ENCODE measurements at places on chromosomes 6 and 20. TPM values are rescaled to one million over a fixed set of nuclear protein-coding genes. Genes with fewer than 3 reads are reported as not detected.

Gene R3HDML
- total RNA-seq, result not detected

Gene AK9
- total RNA-seq, result 13.9 TPM

Gene MROH8
- total RNA-seq, result 3.9 TPM

Gene HCRTR2
- total RNA-seq, result not detected

- no peak for DNase-seq
Measured at GRCh38 chr6:28947067-28947765, 23.4 kb upstream of the TRIM27 start.

DNA sequence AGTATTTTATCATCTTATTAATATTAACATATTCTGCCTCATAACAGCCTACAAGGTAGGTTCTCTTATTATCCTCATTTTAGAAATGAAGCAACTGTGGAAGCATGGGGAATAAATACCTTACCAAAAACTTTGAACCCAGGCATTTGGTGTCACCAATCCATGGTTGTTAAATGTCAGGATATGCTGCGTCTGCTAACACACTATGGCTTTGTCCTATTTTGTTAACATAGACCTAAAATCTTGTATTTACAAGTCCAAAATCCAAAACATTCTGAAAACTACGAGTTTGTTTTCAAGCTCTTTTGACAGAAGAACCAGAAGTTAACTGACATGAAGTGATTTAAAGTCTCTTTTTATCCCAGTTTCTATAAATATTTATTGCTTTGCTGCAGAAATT is 53.4 kb downstream of the BMP5 start:
- no peak for DNase-seq

DNA sequence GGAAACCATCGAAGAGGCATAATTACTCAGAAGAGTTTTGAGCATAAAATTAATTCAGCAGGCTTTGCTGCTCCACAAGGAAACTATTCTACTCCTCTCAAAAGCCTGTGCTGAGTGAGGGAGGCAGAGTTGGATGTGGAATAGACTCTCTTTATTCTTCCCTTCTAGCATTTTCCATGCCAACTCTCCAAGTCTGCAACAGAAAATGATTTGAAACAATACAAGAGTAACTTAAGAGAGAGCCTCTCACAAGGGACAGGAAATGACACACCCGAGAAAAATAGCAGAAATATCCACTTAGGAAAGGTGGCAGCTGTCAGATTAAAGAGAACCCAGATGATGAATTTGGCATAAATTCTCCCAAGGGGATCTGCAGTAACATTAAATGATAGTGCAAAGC is 26.3 kb upstream of the LAMP5 start:
- no peak for DNase-seq

DNA sequence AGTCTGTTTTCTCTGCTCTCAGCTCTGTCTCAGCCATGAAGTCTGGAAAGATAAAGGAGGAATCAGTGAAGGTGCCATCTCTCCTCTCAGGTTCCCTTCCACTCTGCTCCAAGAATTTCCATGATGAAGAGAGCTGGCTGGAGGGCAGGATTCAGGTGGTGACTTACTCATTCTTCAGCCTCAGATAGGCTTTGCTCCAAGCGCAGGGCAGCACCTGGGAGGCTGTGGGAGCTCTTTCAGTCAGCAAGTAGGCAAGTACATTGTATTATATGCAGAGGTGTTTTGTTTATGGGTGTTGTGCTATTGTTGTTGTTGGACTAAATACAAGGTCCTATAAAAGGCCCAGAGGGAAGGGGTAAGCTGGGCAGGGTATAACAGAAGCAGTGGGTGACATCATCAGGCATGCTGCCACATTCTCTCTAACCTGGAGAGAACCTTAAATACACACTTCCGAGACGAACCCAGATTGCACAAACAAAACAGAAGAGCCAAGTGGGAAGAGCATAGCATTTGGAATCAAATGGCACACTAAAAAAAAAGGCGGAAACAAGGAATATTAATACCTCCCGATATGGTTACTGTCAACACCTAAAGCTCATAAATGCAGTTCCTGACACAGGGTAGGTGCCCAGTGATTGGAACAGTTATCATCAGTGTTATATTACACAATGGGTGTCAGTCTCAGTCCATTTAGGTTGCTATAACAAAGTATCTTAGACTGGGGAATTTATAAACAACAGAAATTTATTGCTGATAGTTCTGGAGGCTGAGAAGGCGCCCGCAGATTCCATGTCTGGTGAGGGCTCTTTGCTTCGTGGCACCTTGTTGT is 14.5 kb upstream of the PSMG4 start:
- no peak for DNase-seq

GRCh38 chr20:1427457-1428054 is 34.7 kb upstream of the FKBP1A start:
- DNase-seq, result no peak
